Activated naive CD4-positive, alpha-beta T cell treated with anti-CD3 and anti-CD28 coated beads for 36 hours (primary cell): ENCODE measurements at places on chromosomes 13 and 19.

- DNase-seq = no peak
Observed at GRCh38 chr13:74910415-74910814, 571.6 kb downstream of the TBC1D4 start.

- no peak for DNase-seq
Observed at GRCh38 chr13:32472194-32472621, 44.3 kb upstream of the N4BP2L1 start.

DNA sequence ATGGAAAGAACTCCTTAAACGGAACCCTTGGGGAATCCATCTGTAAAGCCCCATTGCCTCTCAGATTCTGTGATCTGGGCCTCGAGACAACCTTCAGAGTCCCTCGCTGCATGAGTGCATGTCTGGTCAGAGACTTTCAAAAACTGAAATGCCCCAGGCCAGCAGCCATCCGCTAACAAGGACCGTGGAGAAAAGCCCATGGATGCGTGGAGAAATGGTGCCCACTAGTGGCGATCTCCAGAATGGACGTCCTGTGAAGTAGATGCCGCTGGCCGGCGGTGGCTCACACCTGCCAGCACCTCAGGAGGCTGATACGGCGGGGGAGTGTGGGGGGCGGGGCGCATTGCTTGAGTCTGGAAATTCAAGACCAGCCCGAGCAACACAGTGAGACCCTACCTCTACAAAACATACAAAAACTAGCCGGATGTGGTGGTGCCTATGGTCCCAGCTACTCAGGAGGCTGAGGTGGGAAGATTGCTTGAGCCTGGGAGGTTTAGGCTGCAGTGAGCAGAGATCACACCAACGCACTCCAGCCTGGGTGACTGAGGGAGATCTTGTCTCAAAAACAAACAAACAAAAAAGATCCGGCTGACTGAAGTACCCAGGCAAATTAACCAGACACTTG is 7.9 kb upstream of the CDC16 start:
- peak; percentile 95 for DNase-seq

GRCh38 chr13:20399961-20400360 is 125.7 kb downstream of the CRYL1 start:
- DNase-seq = no peak

DNA sequence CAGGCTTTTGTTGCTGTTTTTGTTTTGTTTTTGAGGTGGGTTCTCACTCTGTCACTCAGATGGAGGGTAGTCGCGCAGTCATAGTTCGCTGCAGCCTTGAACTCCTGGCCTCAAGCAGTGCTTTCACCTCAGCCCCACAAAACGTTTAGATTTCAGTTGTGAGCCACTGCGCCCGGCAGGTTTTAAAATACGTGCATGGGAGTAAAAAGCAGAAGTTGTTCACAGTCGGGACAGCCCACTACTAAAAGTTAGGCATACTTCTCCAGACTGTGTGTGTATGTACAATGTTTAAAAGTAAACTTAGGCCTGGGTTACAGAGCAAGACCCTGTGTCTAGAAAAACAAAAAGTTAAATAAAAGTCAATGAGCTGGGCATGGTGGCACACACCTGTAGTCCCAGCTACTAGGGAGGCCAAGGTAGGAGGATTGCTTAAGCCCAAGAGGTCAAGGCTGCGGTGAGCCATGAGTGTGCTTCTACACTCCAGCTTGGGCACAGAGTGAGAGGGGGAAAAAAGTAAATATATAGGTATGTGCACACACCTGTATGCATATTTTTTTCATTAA is 6.1 kb downstream of the SAFB start:
- no peak for DNase-seq

- no peak for DNase-seq
Observed at GRCh38 chr19:5558101-5558621, 9.6 kb downstream of the TINCR start.

DNA sequence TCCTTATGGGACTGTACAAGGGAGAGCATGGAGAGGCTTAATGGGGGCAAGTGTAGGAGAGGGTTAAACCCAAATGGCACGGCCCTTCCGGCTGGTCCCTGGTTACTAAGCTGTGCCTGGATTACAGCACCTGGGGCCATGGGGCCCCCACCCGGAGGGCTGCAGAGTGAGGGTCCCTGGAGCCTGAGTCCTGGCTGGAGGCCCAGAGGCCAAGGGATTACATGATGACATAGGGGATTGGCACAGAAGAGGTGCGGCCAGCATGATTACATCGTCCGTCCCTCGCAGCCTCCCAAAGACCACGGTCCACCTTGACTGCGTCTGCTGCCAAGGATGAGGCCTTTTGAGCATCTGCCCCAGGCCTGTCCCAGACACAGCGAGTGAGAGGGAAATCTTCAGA is 149.4 kb downstream of the URI1 start:
- no peak for DNase-seq

- no peak for DNase-seq
Observed at GRCh38 chr19:53112286-53112685, 9.1 kb upstream of the ZNF160 start.

DNA sequence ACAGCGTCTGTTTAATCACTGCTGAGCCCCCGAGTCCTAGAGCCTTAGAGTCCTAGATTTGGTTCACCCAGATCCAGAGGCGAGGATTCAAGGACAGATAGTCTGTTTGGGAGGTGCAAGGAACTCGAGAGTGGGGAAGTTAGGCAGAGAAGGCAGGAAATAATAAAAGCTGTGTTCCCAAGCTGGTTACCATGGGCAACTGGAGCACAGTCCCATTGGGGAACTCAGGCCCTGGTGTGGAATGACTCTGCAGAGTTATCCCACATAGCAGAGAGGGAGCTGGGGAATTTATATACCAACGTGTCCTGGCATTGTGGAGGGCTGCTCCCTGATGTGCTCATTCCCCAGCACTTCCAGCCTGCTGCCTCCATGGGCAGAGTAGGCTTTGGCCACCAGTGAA is 9.7 kb downstream of the IGSF23 start:
- no peak for DNase-seq

DNA sequence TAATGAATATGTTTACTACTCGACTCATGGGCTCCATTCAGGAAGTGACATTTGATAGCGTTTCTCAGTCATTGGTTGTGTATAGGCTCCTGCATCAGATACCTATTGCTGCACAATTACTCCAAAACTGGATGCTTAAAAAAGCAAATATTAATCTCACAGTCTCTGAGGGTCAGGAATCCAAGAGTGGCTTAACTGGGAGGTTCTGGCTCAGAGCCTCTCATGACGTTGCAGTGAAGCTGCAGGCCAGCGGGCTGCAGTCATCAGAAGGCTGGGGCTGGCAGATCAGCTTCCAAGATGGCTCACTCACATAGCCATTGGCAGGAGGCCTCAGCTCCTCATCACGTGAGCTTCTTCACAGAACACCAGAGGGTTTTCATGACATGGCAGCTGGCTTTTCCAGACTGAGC is 525.1 kb upstream of the NBEA start:
- DNase-seq = no peak

GRCh38 chr13:109271555-109272541 is 514.5 kb downstream of the IRS2 start:
- DNase-seq = no peak

DNA sequence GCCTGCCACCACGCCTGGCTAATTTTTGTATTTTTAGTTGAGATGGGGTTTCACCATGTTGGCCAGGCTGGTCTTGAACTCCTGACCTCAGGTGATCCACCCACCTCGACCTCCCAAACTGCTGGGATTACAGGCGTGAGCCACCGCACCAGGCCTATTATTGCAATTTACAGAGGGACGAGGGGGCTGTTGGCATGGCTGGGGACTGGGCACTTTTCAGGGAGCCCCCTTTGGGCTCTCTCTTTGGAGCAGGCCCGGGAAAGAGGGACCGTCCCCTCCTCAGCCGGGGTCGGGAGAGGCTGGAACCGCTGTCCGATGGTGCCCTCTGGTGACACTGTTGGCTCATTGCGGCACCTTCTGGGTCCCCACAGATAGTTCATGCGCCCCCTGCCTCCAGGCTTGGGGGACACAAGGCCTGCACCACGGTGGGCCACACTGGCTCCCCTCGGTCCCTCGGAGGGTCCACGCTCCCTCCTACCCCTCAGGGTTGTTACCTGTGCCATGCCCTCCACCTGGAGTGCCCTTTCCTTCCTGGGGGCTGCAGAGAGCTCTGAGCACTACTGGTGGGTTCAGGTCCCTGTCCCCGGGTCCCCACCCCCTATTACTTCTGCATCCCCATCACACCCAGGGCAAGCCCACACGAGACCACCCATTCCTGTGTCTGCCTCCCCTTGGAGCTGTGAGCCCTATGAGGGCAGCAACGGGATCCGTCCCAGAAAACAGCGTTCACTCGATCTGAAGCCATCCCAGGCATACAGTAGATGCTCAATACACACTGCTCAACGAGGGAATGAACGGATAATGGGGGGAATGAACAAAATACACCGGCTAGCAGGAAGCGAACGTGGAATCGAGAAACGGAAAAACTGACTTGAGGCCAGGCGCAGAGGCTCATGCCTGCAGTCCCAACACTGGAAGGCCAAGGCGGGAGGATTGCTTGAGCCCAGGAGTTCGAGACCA is 12.5 kb downstream of the FEM1A start:
- peak; percentile 72 for DNase-seq

GRCh38 chr13:84466461-84466860 is 584.2 kb upstream of the SLITRK1 start:
- no peak for DNase-seq

DNA sequence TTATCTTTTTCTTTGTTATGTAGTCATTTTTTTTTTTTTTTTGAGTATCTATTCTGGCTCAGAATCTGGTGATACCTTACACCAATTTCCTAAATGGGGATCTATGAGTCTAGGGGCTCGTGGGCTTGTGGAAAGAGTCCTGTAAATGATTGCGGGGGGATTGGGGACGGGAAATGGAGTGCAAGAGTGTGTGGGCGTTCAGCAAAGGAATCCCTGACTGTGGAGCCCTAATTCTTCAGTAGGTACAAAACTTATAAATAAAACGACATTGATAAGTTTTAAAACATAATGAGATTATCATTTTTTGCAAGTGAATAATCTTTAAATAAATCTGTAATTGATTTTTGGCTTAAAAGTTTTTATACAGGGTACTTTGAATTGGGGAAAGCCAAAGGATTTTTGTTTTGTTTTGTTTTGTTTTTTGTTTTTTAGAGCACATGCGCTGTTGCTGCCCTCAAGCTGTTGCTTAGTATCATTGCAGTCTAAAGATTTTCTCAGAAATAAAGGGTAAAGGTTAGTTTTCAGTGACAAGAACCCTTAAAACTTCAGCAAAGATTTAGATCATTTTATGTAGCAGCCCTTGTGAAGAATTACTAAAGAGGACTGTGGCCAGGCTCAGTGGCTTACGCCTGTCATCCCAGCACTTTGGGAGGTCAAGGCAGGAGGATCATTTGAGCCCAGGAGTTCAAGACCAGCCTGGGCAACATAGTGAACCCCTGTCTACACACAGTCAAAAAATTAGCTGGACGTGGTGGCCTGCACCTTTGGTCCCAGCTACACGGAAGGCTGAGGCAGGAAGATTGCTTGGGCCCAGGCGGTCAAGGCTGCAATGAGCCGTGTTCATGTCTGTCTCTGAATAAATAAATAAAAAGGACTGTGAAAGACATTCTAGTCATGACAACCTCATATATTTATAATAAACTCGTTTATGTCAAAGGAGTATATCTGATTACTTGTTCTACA is 1.7 kb downstream of the ERCC5 start:
- DNase-seq = peak; percentile 18

DNA sequence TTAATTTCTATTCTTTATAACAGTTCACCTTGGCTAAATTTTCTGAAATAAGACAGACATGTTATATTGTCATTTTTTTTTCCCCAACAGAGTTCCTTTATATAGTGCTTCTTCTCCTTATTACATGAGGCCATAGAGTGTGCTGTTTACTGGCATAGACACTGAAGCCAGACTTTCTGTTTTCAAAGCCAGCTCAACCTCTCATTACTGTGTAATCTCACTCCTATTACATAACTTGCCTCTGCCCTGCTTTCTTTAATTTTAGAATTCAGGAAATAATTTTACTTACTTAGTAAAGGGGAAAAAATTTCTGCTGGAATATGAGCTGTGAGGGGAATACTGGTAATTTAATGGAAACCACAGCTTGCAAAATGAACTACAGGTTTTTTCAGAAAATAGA is 1380.4 kb downstream of the SLITRK1 start:
- no peak for DNase-seq

DNA sequence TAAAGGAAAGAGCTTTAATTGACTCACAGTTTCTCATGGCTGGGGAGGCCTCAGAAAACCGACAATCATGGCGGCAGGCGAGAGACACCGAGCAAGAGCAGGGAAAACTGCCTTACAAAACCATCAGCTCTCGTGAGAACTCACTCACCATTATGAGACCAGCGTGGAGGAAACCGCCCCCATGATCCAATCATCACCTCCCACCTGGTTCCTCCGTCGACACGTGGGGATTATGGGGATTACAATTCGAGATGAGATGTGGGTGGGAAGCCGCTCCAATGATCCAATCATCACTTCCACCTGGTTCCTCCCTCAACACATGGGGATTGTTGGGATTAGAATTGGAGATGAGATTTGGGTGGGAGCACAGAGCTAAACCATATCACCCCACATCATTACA is 293.9 kb downstream of the ABCC4 start:
- no peak for DNase-seq

GRCh38 chr19:4967738-4968461 is 1.0 kb upstream of the KDM4B start:
- no peak for DNase-seq

GRCh38 chr13:27264181-27264580 is 6.4 kb upstream of the RASL11A start:
- no peak for DNase-seq

DNA sequence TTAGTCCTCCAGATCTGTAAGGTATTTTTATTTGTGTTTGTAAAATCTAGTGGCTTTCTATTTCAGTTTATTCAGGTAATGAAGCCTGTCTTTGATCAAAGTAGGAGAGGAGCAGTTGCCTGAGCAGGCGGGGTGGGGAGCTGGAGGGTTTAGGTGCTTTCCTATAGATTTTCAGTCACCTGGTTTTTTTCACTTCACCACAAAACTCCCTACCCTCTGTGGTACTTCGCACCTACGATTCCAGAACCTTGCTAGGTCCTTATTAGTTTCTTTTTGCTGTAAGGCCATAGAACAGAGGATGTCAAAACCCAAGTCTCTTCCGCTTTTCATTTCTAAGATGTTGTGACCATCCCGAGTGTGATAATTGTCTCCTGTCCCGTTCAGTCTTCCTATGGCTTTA is 26.6 kb downstream of the SLAIN1 start:
- DNase-seq = peak; percentile 18

DNA sequence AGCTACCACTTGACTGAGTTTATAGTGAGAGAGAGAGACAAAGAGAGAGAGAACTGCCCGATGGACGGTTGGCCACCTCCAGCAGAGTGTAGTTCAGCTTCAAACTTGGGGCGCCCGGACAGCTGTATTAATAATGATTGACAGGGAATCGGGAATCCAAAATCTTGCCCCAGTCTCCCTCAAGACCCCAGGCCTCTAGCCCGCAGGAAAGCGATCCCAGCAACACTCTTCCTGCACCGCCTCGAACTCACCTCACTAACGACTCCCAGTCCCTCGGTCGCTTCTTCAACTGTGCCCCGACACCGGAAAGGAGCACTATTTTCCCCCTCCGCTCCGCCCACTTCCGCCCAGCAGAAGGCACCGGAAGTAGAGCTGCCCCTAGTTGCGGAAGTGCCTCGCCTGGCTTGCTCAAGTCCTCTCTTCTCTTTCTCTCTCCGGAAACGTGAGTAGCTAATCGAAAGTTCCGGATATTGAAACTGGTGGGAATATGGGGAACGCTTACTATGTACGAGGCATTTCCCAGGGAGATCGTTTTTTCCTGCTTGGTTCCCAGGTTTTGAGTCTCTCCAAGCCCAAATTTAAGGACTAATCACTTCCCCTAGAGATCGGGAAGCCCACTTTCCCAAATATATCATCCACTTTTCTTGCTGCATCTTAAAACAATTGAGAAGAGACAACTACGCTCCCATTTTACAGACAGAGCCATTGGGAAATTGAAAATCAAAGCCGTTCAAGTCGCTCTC is at the start of gene NOSIP:
Gene NOSIP, minus strand, starts transcription at position 293 of the 743 bp plus-strand sequence. CDS start 19,865 bp downstream, outside the sequence.
- peak; percentile 98 for DNase-seq
